Cortex of kidney (tissue), 1 donor: ENCODE measurements at places on chromosomes 7 and 10.

DNA sequence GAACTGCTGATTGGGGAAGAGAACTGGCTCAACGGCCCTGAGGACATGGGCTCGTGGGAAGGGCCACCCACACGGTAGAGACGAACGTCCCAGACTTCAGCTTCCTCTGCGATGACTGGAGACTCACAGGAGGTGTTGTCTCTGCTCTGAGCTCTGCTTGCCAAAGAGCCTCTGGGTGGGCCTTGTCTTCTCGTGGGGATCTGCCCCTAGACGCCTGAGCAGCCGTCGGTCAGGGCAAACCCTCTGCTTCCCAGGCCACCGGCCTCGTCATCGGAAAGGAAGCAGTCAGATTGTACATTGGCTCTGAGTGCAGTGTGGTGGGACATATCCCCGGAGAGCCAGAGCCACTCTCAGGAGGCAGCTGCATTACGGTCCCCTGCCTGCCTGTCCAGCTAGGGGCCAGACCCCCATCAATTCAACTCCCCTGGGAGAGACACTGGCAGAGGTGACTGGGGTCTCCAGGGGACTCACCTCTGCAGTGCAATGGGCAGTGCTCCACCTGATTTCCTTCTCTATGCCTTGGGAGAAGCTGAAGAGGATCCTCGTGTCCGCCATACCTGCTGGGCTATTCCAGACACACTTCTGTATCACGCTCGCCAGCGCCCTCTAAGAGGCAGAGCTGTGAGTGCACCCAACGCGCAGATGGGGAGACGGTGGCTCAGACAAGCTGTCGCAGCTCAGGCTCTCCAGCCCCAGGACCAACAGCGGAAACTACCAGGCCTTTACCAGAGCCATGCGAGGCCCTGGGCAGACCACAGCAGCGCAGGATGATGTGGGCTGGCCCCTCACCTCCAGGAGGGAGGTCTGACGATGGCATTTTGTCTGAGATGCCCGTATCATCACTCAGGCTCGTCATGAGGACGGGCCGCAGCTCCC is 227.4 kb downstream of the TCERG1L start:
- DNase-seq, result no peak

GRCh38 chr7:44964384-44964830 is 14.4 kb downstream of the MYO1G start:
- DNase-seq, result no peak

DNA sequence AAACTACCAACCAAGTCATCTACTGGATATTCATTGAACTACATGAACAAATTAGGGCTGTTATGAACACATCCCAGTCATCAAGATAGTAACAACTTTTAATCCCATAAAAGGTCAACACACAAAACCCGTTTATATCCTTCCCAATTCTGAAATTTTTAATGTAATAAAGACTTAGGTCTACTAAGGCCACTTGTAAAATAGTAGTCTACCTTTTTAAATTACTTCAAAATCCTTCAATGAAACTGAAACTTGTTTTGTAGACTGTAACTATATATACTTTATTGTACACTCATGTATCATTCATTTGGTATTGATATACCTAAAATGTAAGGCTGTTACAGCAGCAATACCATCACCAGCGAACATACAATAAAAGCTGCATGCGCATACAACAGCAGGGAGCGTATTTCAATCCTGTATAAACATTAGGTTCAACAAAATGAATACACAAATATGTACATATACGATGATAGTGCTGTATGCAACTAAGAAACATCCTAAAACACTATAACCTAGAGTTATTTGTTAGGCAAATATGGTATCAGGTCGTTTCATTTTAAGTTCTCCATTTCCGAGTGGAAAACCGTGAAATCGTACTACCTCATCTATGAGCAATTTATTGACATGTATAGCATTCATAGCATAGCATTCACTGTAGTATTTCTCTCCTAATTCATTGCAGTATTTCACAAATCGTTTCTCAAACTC is 973 bp downstream of the ATAD1 start:
- no peak for DNase-seq

- no peak for DNase-seq
These were observed 215.5 kb downstream of the SEMA3D start for GRCh38 chr7:84971360-84971759.

- DNase-seq, result no peak
These were observed 38.0 kb downstream of the INPP5A start for GRCh38 chr10:132575320-132576201.

DNA sequence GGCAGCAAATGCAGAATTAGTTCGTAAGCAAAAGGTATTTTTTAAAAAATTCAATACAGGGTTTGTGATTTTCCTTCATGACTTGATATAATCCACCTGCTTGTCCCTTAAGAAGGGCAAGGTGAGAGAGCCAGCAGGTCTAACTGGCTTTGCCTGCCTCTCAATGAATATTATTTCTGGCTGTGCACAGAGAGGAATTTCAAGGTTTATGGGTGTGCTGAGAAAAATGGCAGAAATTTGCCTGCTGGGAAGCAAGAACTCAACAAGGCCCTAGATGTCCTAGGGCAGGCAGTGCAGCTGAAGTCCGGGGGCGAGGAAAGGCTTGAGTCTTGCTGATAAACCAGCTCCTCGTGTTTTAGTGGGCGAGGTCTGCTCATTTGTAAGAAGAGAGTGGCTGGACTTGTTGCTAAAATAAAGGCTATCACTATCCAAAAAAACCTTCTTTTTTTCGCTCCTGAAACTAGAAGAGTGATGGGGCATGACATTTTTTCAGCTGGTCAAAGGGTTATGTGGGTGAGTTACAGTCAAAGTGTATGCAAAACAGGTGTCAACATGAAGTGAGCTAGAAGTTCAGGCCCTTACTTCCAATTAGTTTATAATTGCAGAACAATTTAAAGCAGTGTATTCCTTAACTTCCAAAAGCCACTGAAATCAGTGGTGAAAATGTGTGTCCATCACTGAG is 385.8 kb upstream of the KLF6 start:
- no peak for DNase-seq

- DNase-seq, result no peak
These were observed 85.8 kb downstream of the CALD1 start for GRCh38 chr7:134865001-134865845.

- DNase-seq, result no peak
These were observed 324.3 kb downstream of the PTPRN2 start for GRCh38 chr7:158263110-158263963.

DNA sequence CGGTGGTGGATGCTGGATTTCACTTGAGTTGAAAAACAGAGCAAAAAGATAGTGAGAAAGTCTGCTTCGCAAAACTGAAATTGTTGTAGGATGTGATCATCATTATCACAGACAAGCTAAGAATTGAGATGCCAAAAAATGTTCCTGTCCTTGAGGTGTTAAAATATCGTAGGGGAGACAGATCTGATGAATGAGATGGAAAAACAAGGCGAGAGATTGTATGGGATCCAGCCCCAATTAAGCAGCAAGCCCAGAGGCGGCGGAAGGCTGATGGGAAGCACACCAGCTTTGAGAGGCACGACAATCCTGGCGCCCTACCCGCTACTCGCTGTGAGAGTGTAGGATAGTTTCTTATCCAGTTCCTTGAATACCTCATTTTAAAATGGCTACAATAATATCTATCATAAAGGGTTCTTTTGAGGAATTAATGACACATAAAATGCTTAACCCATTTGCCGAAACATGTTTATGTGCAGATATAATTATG is 131.1 kb upstream of the PTN start:
- DNase-seq, result no peak

DNA sequence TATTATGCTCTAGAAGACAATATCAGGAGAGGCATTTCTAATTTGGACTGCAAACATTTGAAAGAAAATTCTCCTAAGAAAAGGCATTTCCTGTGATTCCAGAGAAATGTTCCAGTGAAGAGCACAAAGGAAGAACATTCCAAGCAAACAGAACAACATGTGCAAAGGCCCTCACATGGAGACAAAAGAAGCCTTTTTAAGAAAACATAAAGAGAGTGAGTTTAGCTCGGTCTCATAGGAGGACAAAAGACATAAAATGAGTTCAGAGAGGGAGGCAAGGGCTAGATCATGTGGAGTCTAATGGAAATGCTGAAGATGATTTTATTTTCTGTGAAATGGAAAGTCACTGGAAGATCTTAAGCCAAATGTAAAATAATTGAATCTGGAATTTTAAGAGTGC is 269.8 kb upstream of the HGF start:
- no peak for DNase-seq

DNA sequence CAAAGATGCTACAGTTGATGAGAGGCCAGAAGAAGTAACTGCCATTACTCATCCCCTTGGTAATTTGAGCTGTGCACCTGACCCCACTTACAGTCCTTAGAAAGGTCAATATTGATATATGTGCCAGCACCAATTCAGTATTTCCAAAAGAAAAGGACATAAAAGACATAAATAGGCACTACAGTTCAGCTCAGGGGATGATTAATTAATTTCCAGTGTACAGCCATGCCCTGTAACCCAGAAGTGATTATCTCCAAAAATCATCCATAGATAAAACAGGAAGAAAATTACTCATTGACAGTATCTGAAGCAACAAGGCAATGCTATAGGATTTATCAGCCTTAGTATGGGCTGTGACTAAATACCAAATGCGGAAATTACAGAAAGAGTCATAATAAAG is 82.4 kb downstream of the PHYHIPL start:
- no peak for DNase-seq

DNA sequence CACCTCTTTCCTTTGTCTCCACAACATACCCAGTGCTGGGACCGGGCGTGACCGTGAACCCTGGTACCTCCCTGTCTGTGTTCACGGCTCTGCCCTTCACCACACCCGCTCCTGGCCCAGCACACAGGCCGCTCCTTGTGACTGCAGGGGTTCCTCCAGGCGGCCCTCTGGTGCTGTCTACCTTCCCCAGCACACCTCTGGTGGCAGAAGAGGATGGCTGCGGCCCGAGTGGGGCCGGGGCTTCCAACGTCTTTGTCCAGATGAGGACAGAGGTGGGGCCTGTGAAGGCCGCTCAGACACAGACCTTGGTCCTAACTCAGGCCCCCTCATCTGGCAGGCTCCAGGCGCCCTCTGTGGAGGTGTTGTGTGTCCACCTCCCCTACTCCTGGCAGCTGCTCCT is 55.4 kb upstream of the SGMS1 start:
- DNase-seq, result no peak

GRCh38 chr10:11691319-11691755 is 50.8 kb upstream of the ECHDC3 start:
- DNase-seq, result no peak

- DNase-seq, result peak; percentile 65
These were observed at the start of gene ICA1 for GRCh38 chr7:8261711-8262695. ICA1 (minus strand) TSS chr7:8262167; CDS start chr7:8235926, 26,241 bp downstream.

DNA sequence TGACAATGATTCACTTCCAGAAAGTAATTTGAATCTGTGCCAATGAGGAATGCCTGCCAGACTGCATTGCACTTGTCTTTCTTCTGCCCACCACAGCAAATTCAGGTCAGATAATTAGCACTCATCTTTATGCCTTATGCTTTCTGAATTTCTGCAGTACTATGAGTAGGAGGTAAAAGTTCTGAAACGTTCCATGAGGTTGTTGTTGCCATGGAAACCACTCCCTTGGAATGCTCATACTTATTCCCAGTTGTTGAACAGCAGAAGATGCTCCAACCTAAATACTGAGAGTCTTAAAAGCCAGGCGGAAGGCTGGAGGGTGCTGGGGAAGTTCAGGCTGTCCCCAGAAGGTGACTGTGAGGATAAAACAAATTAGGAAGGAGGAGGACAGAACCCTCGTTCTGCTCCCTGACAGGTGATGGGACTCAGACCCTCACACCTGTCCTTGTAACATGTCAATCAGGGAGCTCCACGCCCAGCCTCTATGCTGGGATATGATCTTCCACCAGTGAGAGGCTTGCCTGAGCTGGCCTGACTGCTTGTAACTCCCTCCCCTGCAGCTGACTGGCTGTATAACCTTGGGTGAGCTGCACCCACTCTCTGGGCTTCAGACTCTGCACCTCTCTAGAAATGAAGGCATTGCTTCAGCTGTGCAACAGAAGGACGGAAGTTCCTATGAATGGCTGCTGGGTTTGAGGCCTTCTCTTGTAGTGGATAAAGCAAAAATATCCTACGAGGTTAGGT is 554.3 kb upstream of the MGMT start:
- DNase-seq, result no peak
